ENCODE measurements at places on chromosomes 1 and 21.

- no peak for DNase-seq
These were observed 57.4 kb upstream of the AJAP1 start for GRCh38 chr1:4597020-4597419.

DNA sequence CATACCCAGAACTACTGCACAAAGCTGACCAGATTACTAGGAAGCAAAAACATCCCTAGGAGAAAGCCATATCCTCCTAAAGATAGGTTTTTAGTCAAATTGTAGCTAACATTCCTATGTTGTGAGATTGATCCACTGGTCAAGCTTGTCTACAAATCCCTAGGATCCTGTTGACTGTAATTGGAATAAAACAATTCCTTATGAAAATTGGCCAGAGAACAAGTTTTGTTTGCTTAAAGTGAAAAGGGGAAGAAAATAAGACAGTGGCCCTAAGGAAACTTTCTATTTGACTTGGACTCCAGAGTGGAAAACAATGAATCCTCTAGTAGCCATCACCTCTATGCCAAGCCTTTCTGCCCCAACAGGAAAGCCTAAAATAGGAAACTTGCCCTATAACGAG, 645.2 kb upstream of the USP24 start:
- DNase-seq = no peak

DNA sequence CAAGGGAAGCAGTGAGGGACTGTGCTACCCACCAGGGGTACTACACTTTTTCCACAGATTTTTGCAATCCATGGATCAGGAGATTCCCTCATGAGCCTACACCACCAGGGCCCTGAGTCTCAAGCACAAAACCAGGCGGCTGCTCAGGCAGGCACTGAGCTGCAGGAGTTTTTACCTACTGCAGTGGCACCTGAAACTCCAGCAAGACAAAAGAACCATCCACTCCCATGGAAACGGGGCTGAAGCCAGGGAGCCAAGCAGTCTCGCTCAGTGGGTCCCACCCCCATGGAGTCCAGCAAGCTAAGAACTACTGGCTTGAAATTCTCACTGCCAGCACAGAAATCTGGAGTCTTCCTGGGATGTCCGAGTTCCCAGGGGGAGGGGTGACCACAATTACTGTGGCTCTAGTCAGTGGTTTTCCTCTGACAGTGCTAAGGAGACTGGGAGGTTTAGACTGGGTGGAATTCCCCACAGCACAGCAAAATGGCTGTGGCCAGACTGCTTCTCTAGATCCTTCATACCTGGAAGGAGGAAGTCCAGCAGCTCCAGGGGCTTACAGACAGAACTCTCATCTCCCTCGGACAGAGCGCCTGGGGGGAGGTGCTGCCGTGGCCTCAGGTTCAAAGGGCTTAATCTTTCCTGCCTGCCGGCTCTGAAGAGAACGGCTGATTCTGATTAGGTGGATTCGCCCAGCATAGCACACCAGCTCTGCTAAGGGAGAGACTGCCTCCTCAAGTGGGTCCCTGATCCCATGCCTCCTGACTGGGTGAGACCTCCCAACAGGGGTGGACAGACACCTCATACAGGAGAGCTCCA, 437.8 kb downstream of the LTN1 start:
- DNase-seq = no peak

GRCh38 chr1:58726581-58726980, 26.7 kb upstream of the MYSM1 start:
- no peak for DNase-seq

DNA sequence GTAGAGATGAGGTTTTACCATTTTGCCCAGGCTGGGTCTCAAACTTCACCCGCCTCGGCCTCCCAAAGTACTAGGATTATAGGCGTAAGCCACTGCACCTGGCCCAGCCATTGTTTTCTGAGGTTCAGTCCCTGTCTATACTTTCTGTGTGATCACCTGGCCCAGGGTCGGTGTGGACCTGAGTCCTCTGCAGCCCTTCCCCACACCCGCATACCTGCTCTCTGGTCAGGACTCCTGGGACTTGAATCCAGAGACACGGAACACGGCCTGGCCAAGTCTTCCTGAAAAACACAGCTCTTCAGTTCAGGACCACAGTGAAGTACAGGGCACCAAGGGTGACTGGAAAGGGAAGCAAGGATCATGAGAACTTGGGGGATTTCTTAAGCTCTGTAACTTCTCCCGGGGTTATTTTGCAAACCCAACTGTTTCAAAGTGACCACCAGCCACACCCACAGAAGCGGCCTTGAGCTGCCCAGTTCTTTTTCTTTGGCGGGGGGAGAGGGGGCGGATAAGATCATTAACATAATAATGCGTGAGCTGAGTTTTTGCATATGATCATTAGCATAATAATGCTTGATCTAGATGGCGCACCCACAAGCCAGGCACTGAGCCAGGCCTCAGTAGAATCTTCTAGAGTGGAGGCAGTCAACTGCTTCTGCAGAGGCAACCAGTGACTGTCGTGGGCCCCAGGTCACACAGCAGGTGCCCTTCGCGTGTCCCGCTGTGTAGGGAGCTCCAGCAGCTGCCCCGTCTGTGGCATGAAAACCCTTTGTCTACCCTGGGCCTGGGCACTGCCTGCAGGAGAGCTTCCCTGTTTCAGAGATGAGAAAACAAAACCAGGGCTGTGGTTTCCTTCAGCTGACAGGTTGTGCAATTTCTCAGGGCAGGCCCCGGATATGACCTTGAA, 1.7 kb upstream of the NADK start:
- no peak for DNase-seq
